ENCODE measurements at places on chromosomes 2 and 18. TPM values are rescaled to one million over a fixed set of nuclear protein-coding genes. Genes with fewer than 3 reads are reported as not detected.

DCC gene
- total RNA-seq: 0.70 TPM

PRSS56 gene
- not detected for total RNA-seq

MGAT4A gene
- total RNA-seq: 5.6 TPM

GRCh38 chr2:38907743-38908562 lies 18.3 kb downstream of the ARHGEF33 start:
- DNase-seq: no peak

GRCh38 chr2:154762638-154763037 lies 64.1 kb downstream of the KCNJ3 start:
- peak; percentile 57 for DNase-seq

DNA sequence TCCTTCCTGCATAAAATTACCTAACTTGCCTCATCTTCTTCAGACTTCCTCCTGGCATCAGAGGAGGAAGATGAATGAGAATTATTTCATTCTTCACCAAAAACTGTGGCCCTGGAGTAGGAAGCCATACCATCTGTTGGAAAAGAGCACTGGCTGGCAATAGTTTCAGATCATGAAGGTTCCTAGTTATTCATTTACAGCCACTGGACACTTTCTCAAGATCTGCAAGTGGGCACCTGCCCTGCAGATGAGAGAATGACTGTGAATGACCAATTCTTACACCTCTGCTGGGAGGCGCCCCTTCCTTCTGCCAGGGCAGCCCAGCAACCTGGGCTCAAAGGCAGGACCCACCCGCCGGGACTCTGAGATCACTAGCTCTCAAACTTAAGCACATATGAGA lies 13.0 kb downstream of the DIPK1C start:
- DNase-seq: no peak

DNA sequence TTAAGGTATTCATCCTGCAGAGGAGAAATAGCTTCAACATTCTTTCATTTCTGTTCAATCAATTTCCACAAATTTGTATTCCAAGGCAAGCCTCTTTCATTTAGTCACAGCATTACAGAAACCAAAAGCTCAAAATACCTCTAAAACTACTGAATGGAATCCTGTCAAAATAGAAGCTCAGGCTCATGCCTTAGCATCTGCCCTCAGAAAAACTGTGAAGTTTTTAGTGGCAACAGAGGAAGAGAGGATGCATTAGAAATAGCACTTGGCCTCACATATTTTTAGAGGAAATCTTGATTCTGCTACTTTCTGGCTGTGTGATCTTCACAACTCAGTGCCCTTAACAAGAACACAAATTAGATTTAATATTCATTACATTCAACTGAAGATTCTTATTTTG lies 69.1 kb upstream of the GALNT13 start:
- DNase-seq: no peak

GRCh38 chr2:214069254-214069653 lies 341.6 kb upstream of the VWC2L start:
- DNase-seq: no peak

All from GM23338 (cell line).